ENCODE measurements at places on chromosomes 6 and 20. TPM values are rescaled to one million over a fixed set of nuclear protein-coding genes. Genes with fewer than 3 reads are reported as not detected.

ACTL10 gene
- total RNA-seq, result 1.4 TPM

PRL gene
- 0.19 TPM for total RNA-seq

ADGRF5 gene
- total RNA-seq, result not detected

MLN gene
- not detected for total RNA-seq

ZKSCAN8 gene
- total RNA-seq, result 29.8 TPM

COQ3 gene
- total RNA-seq, result 11.8 TPM

TRIM10 gene
- total RNA-seq, result not detected

RAB44 gene
- total RNA-seq, result 0.05 TPM

RBPJL gene
- total RNA-seq, result not detected

GPX5 gene
- not detected for total RNA-seq

HLA-DOA gene
- total RNA-seq, result 3.1 TPM

ANGPT4 gene
- total RNA-seq, result not detected

TTK gene
- total RNA-seq, result 37.9 TPM

All from activated T-cell treated with anti-CD3 and anti-CD28 coated beads, Interleukin-2, amount 50 U/mL, for 72 hours (primary cell).